Stimulated activated effector memory CD8-positive, alpha-beta T cell treated with anti-CD3 and anti-CD28 coated beads, Interleukin-12 subunit alpha, Interleukin-12 subunit beta, amount 100 ng/mL, for 72 hours (primary cell): ENCODE measurements at places on chromosomes 5 and 9.

DNA sequence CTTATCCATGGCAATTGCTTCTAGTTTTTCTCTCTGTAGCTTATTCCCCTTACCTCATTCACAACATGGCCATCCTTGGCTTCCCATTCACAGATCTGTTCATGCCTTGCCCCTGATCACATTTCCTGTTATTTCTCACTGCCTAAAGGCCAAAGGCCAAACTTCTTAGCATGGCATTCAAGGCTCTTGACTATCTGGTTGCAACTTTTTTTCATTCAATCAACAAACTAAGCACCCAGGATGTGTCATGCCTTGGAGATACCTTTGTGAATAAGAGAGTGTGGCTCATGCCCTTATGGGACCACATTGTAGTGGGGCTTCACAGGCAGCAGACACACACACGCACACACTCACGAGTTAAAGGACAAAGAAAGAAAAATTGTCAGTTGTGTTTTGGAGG lies 27.6 kb downstream of the FGF1 start:
- no peak for DNase-seq

DNA sequence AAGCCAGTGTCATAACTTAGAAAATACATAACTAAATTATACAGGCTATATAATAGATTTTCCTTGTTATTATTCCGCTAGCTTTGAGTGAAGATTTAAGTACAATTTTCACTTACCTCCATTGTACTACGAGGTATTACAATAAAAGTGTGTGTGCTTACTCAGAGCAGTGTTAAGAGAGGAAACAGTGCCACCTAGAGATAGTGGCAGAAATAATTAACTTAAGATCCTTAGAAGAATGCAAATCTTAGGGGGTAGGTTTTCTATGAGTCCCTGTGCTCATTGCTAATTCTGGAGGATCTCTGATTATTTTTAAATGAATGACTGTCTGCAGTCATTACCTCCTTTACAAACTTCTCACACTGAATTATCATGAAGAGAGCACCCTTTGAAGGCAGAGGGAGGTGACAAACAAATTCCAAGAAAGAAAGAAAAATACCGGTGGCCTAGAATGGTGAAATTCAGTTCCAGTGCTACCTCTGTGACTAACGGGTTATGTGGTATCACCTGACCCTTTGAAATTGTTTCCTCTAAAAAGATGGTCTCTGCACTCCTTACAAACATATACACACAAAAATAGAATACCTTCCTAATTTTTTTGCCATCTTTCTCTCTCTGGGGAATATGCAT lies 379.8 kb downstream of the TRIM36 start:
- no peak for DNase-seq

DNA sequence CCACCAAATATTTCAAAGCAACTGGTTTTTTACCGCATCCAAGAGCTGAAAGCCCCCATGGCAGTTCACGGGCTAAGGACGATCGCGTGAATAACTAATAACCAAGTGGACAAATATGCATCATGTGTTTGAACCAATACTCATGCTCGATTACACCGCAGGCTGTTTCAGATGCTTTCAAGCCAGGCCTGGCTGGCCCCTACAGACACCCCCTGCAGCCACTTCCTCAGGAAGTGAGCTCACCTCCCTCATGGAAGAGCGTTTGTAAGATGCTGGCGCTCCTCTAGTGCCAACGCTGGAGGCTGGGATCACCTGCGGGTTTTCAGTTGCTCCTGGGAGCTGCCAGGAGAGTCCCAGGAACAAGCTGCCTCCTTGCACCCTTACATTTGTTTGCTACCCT lies 53.9 kb upstream of the PTCH1 start:
- no peak for DNase-seq

- no peak for DNase-seq
These were observed 445.9 kb downstream of the NTRK2 start for GRCh38 chr9:85115473-85115872.

GRCh38 chr9:135890190-135891026 lies 16.9 kb downstream of the CAMSAP1 start:
- no peak for DNase-seq

- no peak for DNase-seq
These were observed 58.2 kb upstream of the RXRA start for GRCh38 chr9:134267881-134268724.

DNA sequence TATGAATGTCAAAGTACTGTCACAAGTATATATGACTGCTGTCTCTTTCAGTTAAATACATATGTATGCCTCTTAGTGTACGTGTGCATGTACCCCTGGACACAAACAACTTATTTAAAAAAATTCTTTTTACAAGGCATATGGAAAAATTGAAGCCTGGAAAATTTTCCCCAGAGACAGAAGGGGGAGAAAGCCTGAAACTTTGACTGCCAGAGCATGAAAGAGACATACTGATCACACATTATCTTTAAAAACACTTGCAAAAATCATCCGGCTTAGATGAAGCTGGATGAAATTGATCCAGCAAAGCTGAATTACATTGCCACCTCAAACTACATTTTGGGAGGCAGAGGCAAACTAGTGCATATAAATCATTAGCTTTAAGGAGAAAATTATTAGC lies 88.0 kb upstream of the NFIB start:
- DNase-seq, result no peak

DNA sequence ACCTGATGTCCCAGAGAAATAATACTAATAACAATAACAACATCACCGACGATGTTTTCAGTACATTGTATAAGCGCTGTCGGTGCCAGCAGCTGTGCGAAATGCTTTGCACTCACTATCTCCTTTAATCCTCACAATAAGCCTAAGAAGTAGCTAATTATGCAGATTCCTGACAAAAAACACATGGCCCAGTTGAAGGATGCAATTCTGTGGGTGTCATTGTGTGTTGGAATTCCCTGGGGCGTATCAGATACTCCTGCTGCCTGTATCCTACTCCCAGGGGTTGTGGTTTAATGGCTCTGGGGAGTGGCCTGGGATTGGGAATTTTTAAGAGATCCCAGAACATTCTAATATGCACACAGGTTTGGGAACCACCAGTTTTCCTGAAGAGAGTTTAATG lies 154.0 kb downstream of the RGS3 start:
- no peak for DNase-seq

GRCh38 chr9:86222667-86223066 lies 36.8 kb downstream of the C9orf153 start:
- DNase-seq, result no peak

GRCh38 chr9:7790022-7790818 lies 9.4 kb downstream of the DMAC1 start:
- no peak for DNase-seq

- no peak for DNase-seq
These were observed 597 bp upstream of the SLC34A3 start for GRCh38 chr9:137229903-137230704.

DNA sequence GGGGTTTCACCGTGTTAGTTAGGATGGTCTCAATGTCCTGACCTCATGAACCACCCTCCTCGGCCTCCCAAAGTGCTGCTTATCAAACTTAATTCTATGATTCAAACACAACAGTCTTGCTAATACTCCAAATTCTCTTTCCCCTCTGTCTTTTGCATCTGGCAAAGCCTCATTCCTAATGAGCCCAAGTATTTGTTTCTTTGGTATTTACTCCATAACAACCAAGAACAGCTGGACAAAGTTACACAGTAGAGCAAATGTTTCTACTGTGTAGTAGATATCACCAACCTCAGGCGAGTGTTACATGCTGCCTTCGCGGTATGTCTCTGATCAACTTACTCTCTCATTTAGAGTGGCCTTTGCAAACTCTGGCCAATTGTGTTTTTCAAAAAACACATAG lies 195.8 kb upstream of the KCNN2 start:
- no peak for DNase-seq
